ENCODE measurements at places on chromosomes 16 and 17. TPM values are rescaled to one million over a fixed set of nuclear protein-coding genes. Genes with fewer than 3 reads are reported as not detected.

The HAP1 gene
- 0.08 TPM for total RNA-seq

The TMEM238L gene
- not detected for total RNA-seq

The C17orf78 gene
- not detected for total RNA-seq

The SCIMP gene
- not detected for total RNA-seq

The KCNH6 gene
- total RNA-seq: not detected

The C16orf92 gene
- total RNA-seq: not detected

The CXCL16 gene
- 0.89 TPM for total RNA-seq

The KRT25 gene
- not detected for total RNA-seq

The CRHR1 gene
- total RNA-seq: not detected

The CD300LB gene
- total RNA-seq: not detected

The PRSS36 gene
- 0.95 TPM for total RNA-seq

The TBC1D26 gene
- 0.23 TPM for total RNA-seq

The KRT31 gene
- total RNA-seq: not detected

The C1QTNF8 gene
- not detected for total RNA-seq

The SDR42E1 gene
- 12.0 TPM for total RNA-seq

The BCL6B gene
- 0.47 TPM for total RNA-seq

The SLC6A2 gene
- total RNA-seq: not detected

The CCL22 gene
- total RNA-seq: 0.97 TPM

The SEPTIN12 gene
- total RNA-seq: not detected

The KRT13 gene
- total RNA-seq: not detected

The LRRC37A gene
- total RNA-seq: 2.7 TPM

The DPEP2 gene
- total RNA-seq: 5.6 TPM

The PNMT gene
- not detected for total RNA-seq

The CCL5 gene
- 275 TPM for total RNA-seq

The CACNG3 gene
- total RNA-seq: not detected

The MOSMO gene
- total RNA-seq: 11.9 TPM

The KIFC3 gene
- not detected for total RNA-seq

The MYCBPAP gene
- total RNA-seq: 9.3 TPM

The VTN gene
- not detected for total RNA-seq

The RPRML gene
- 0.23 TPM for total RNA-seq

The NOD2 gene
- total RNA-seq: 1.7 TPM

The MAPT gene
- not detected for total RNA-seq

The SEZ6L2 gene
- total RNA-seq: not detected

The WNT3 gene
- total RNA-seq: not detected

The RGS9 gene
- 5.7 TPM for total RNA-seq

The OTOP2 gene
- total RNA-seq: not detected

The GPATCH8 gene
- total RNA-seq: 45.8 TPM

The KRTAP1-1 gene
- total RNA-seq: not detected
